ENCODE measurements at places on chromosomes 5 and 9.

GRCh38 chr5:147431586-147431985, 78.3 kb downstream of the DPYSL3 start:
- no peak for DNase-seq

GRCh38 chr5:171271798-171272197, 37.2 kb upstream of the TLX3 start:
- no peak for DNase-seq

DNA sequence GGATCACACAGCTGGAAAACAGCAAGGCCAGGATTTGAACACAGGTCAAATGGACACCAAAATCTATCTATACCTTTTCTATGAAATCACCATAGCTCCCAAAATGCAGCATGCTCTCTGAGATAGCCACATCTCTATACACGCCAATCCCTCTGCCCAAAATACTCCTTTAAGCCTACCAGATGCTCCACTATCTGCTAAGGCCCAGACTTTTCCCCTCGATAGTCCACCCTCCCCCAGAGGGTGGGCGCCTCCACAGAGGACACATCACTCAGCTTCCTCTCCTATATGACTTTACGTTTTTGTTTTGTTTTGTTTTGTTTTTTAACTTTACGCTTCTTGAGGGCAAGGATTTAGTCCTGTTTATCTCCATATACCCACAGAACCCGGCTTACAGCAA, 46.8 kb downstream of the MTMR12 start:
- no peak for DNase-seq

- no peak for DNase-seq
Measured at GRCh38 chr5:110401881-110402280, 324.6 kb downstream of the TMEM232 start.

DNA sequence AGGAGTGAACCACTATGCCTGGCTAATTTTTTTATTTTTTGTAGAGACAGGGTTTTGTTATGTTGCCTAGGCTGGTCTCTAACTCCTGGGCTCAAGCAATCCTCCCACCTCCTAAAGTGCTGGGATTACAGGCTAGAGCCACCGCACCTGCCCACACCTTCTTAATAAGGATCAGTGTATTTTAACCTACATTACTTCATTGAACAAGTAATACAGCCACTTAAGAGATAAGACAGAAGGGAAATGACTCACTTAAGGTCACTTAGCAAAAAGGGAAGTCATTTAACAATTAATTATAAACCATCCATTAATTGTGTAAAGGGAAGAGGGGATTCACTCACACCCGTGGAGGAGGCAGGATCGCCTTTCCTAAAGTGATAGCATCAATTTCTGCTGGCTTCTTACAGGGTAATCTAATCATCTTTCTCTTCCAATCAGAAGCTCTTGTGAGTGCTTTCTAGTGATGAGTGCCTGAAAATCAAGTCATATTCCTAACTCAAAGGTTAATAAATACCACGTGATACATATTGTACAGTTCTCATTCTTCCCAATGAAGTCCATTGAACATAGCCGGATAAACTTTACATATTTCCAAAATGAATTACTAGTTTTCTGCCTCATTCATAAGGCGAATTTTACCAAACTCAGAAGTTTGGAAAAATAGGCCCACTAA, 3.5 kb downstream of the FBXW11 start:
- DNase-seq: no peak

- no peak for DNase-seq
Measured at GRCh38 chr9:88920645-88921044, 70.6 kb upstream of the S1PR3 start.

DNA sequence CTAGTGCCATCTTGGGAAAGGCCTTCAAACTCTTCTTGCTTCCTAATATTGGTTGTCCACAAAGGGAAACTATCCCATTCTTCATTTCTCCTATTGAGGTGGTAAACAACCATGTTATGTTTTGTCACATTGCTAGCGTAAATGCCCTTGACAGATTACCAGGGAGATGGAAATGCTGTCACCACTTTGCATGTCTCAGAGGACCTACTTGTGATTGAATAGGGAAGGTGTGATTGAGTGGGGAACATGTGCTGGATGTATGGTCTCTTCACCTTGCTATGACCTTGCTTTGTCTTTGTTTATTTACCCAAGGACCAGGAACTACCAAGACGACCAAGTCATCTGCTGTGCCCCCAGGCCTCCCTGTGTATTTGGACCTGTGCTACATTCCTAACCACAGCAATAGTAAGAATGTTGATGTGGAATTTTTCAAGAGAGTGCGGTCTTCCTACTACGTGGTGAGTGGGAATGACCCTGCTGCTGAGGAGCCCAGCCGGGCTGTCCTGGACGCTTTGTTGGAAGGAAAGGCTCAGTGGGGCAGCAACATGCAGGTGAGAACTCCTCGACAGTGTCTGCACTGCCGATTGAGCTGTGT, 96.1 kb downstream of the MAP1B start:
- peak; percentile 25 for DNase-seq

GRCh38 chr5:142317753-142318152, 7.1 kb downstream of the SPRY4 start:
- no peak for DNase-seq

- DNase-seq: peak; percentile 63
Measured at GRCh38 chr9:107638521-107639310, 149.1 kb upstream of the KLF4 start.

DNA sequence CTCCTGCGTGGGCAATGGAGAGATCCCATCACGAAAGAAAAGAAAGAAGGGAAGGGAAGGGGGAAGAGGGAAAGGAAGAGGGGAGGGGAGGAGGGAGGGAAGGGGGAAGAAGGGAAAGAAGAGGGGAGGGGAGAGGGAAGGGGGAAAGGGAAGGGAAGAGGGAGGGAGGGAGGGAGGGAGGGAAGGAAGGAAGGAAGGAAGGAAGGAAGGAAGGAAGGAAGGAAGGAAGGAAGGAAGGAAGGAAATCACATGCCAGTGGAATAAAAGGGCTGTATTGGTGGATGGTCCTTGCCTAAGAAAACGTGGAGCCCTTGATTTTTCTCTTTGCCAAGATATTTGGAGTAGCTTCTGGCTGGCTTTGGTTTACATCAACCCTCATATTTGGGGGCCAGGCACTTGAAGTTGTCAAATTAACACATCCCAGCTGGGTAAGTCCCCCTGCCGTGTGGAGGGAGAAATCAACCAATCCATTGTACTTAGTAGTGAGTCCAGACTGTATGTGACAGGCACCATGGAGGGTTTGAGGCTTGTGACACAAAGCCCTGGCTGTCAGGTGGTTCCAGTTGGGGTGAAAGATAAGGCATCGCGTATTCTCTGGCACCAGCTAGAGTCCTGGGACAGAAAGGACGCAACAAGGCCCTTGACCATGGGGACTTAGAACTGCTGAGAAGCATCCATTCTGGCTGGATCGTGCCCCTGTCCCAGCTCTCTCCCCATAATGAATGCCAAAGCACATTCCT, 23.7 kb downstream of the IDNK start:
- DNase-seq: no peak

GRCh38 chr5:150338546-150338945, 19.0 kb upstream of the TCOF1 start:
- DNase-seq: no peak

GRCh38 chr5:149471406-149472183, 79.6 kb downstream of the CSNK1A1 start:
- DNase-seq: no peak

GRCh38 chr5:133709209-133709725, 96.9 kb upstream of the FSTL4 start:
- no peak for DNase-seq

DNA sequence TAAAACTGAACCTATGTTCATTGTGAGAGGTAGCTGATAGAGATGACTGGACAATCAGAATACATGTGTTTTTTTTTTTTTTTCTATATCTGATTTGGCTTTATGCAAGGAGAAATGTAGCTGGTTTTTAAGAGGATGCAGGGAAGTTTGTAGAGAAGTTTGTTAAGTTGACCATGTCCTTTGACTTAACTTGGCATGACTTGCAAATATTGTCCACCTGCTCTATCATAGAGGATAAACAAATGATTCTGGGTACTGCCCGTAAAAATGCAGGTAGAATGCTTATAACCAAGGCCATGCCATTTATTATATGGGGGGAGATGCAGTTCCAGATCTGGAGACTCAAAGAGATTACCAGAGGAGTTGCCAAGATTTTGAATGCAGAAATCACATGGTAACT, 13.7 kb upstream of the NNT start:
- no peak for DNase-seq

- DNase-seq: no peak
Measured at GRCh38 chr9:20043035-20043434, 254.2 kb upstream of the SLC24A2 start.

DNA sequence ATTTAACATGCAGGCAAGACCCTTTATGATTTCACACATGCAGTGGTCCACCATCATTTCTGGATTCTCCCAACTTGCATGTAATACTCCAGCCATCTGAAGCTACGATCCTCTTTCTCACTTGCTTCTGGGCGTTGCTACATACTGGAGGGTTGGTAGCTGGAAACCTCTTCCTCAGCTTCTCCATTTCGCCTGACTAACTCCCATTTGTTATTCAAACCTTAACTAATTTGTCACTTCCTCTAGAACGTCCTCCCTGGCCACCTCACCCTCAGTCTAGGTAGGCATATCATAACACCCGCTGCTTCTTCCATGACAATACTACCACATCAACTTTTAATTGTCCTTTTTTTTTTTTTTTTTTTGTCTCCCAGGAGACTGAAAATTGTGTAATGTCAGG, 72.6 kb upstream of the EQTN start:
- DNase-seq: no peak

DNA sequence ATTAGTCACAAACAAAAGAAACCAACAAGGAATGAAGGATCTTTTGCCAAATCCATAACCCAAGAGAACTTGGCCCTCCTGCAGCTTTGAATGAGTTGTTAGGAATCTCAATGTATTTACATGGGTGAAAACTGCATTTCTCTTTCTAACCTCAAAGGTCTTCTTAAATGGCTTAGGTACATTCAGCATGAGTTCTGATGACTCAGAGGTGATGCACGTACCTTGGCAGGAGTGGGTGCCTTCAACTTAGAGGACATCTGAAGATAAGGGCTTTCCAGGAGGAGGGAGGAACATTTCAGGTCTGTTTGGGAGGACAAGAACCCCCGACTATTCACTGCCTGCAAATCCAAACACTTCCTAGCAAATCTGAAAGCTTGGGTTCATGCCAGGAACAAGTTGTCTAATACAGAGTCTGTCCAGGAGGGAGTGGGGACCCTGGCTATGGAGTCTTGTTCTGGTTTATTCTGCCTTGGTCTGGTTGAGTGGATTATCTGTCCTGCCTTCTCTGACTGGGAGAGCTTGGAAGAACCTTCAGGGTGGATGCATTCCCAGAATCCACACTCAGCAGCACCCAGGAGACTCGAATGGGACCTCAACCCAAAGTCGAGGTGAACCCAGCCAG, 65.7 kb downstream of the IRX2 start:
- no peak for DNase-seq

GRCh38 chr5:177204281-177204680, 70.7 kb downstream of the NSD1 start:
- no peak for DNase-seq

- no peak for DNase-seq
Measured at GRCh38 chr5:176400382-176401156, 12.0 kb downstream of the HIGD2A start.

DNA sequence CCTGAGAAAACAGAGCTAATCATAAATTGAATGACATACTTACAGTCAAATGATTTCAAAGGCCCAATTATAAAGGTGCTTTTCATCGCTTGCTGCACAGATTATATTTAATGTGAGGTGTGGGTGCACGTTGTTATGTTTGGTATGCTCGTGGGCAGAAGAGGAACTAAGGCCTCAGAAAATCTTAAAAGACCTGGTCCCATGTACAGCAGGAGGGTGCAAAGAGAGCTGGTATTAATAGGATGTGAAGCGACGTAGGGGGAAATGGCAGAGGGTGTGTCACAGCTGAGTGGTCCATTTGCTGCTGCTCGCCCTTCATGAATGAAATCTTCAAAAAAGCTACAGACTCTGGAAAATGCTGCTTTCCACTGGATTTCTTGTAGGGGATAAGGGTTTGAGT, 40.5 kb upstream of the IFNK start:
- DNase-seq: no peak

DNA sequence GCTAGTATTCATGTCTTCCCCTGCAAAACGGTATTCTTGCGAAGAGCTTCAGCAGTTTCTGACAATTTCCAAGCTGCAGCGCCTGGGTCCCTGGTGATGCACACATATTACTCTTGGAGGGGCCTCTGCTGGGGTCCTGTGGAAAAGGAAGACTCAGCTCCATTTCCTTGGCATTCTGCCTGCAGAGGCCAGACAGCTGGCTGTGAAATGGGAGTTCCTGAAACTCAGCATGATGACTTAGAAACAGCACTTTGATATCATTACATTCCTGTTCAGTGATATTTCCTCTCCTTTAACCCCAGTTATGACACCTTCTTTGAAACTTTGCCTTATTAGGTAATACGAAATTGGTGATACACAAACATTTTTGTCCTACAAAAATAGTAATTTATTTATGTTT, 98.5 kb downstream of the APBA1 start:
- peak; percentile 72 for DNase-seq

DNA sequence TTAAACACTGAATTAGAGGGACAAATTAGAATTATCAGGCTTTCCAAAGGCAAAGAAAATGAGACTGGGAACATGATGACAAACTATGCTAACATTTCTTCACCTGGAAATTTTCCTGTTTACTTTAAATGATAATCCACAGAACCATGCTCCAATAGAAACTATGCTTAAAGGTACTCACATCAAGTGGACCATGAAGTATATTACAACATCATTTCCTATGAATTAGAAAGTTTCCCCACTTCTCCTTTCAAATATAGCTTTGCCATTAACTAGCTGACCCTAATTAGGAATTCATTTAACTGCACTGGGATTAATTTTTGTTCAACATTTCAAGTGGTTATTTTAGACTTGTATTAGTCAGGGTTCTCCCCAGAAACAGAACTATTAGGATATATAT, 81.4 kb downstream of the DTWD2 start:
- DNase-seq: no peak

DNA sequence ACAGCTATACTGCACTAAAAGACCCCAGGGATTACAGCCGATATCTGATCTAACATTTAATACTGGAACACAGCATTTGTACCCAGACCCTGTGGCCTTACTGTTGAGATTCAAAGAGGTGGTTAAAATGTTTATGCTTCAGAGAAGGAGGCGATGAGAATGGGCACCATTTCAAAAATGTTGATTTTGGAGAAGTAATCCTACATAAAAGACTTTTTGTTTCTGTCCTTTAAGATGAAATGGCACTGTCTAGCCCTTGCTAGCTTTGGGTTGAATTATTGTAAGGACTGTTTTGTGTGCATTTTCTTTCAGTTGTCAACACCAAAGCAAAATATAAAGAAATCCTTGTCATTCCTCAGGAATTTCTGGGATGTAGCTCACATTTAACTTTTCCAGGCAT, 288.5 kb upstream of the ANKH start:
- no peak for DNase-seq

- no peak for DNase-seq
Measured at GRCh38 chr5:98144116-98144515, 629.3 kb upstream of the RGMB start.

- DNase-seq: no peak
Measured at GRCh38 chr9:91143642-91144041, 218.1 kb downstream of the AUH start.

DNA sequence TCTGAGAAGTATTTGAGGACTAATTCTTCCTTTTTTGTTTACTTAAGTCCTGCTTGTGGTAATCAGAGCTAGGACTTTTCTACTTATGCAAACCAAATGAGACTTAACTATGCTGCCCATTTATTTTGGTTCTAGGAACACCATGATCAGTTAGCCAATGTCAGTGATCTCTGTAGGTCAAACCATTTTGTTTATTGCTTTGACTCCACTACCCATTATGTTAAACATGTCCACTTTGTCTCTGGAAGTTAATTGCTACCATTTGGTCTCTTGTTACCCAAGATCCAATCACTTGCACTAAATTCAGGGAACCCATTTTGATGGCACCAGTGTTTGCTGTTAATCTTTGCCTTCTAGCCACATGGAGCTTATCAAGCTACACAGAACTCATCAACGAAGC, 161.9 kb downstream of the CCDC171 start:
- DNase-seq: no peak

All from brain microvascular endothelial cell (primary cell).